HT1080 (cell line): ENCODE measurements at places on chromosomes 12 and 14. TPM values are rescaled to one million over a fixed set of nuclear protein-coding genes. Genes with fewer than 3 reads are reported as not detected.

DNA sequence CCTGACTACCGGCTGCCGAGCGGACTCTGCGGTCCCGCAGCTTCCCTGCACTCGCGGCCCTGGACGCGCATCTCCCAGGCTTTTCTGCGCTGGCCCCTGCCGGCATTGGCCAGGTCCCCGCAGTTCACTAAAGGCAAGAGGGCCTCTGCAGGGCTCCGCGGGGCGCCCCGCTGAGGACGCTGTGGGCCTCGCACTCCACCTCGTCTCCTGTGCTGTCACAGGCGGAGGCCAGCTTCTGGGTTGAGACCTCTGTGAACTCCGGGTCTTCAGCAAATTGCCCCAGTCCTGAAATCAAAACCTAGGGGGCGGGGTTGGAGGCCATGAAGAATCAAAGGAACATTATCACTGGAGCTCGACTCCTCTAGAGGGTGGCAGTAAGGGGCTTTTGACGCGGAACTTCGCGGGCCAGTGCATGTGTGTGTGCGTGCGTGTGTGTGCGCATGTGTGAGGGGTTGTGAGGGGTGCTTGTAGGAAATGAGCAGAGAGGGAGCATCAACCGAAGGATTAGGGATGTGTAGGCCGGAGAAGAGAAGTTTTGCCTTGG is 68.5 kb upstream of the CAPRIN2 start:
- DNase-seq, result no peak

GRCh38 chr12:10612984-10613348 is 443 bp downstream of the MAGOHB start:
- DNase-seq, result no peak

GRCh38 chr12:132044661-132045412 is 95.1 kb downstream of the EP400 start:
- no peak for DNase-seq

- no peak for DNase-seq
Observed at GRCh38 chr12:104493496-104493895, 36.7 kb downstream of the CHST11 start.

- DNase-seq, result no peak
Observed at GRCh38 chr14:89625244-89625713, 208.2 kb upstream of the FOXN3 start.

- no peak for DNase-seq
Observed at GRCh38 chr14:95585953-95586620, 51.2 kb downstream of the GLRX5 start.

GRCh38 chr12:92955997-92956663 is 27.0 kb upstream of the EEA1 start:
- DNase-seq, result peak; percentile 62

DNA sequence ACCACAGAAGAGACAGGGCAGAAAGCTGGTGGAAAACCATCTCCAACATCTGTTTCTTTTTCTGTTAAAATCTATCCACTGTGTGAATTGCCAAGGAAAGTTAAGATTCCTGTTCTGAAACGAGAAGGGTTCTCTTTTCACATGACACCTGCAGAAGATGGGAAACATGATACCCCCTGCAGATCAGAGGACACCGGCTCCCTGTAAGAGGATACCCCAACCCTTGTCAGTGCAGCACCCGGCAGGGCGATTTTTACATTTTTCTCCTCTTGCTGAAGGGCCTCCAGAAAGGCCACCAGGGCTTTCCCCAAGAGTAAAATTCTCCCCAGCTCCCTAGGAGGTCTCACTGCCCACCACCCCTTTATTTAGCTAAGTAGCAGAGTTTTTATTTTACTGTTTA is 48.2 kb downstream of the DPF3 start:
- no peak for DNase-seq

Gene C12orf56
- not detected in 2 replicates for total RNA-seq

Gene SLCO1C1
- total RNA-seq, result not detected in 2 replicates
